Kasumi-1 (cell line): ENCODE measurements at places on chromosomes 16 and 17.

GRCh38 chr17:8016632-8017424, 14.4 kb downstream of the GUCY2D start:
- no peak for DNase-seq

DNA sequence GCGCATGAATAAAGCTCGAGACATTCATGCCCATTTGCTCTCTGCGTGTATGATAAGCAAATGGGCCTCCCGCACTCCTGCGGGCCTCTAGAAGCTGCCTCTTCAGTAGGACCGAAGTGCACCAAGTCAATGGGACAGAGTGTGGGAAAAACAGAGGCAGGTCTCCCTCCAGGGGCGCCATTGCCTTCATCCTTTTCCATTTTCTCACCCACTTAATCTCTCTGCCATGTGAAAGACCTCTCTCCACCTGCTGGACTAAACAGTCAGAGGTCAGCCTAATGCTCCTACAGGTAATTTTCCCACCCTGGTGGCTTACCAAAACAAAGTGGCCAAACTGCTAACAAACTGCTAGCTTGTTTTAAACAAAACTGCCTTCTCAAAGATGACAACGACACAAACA, 210.9 kb downstream of the ZFHX3 start:
- DNase-seq = no peak

GRCh38 chr16:76389126-76389525, 111.9 kb downstream of the CNTNAP4 start:
- DNase-seq = no peak

- no peak for DNase-seq
Observed at GRCh38 chr16:318628-319027, 33.9 kb downstream of the AXIN1 start.

DNA sequence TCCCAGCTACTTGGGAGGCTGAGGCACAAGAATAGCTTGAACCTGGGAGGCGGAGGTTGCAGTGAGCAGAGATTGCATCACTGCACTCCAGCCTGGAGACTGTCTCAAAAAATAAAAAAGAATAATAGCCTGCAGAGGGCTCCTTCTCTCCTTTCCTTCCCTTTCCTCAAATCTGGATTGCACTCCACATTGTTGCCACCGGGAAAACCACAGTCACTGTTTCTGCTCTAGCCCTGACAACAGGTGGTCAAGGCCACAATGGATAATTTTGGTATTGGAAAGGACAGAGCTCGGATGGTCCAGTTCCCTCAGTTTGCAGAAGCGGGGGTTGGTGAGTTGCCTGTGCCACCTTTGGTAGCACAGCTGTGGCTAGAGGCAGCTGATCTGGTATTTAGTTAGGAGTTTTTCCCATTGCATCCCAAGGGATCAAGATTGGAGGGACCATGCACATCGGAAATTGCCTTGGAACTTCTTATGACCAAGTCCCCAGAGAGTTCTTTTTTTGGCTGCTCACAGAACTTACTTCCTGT, 44.7 kb upstream of the PRSS54 start:
- no peak for DNase-seq

DNA sequence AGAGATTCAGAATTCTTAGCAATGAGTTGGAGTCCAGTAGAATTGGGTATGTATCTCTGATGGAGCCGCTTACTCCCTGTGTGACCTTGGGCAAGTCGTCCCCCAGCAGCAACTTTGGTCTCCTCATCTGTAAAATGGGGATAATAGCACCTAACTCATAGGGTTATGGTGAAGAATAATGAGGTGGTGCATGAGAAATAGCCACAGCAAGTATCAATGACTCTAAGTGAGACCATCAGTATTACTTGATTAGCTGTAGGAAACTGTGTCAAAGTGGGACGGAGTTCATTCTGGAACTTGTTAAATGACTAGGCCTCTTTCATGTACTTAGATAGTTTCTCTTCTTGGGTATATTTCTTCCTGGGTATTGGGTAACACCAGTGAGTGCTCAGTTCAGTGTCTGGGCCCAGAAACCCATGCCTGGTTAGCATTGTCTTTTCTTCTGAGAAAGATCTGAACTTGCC, 6.4 kb downstream of the PRKCB start:
- DNase-seq = no peak

DNA sequence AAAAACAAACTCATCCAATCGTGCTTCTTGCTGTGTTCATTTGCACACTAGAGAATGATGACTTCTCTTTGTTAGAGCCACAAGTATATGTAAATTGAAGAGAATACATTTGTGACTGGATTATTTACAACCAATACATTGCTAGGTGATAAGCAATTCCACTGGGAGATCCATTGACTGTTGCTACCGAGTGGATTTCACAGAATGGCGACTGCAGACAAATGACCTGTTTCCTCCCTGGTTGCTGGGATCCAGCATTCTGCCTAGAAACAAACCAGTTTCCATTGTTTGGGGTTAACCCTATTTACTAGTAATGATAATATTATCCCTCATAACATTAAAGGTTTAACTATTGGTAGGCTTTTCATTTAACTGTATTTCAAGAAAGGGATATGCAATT, 36.9 kb upstream of the CPHXL start:
- DNase-seq = no peak

DNA sequence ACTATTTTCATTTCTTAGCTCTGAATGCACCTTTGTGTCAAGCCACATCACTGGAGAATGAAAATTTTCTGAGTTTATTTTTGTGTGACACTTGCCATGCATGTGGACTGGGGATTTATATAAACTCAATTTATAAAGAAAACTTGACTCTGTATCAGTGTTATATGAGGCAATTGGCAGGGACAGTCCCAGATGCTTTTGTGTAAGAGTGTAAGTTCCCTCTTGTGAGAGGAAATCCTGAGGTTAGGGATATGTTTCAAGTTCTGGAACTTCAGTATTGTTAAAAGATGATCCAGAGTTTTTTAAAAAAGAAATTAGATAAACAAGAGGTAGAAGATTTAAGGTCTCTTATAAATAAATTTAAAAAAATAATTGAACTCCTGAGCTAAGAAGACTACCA, 10.9 kb upstream of the CCL8 start:
- DNase-seq = no peak

DNA sequence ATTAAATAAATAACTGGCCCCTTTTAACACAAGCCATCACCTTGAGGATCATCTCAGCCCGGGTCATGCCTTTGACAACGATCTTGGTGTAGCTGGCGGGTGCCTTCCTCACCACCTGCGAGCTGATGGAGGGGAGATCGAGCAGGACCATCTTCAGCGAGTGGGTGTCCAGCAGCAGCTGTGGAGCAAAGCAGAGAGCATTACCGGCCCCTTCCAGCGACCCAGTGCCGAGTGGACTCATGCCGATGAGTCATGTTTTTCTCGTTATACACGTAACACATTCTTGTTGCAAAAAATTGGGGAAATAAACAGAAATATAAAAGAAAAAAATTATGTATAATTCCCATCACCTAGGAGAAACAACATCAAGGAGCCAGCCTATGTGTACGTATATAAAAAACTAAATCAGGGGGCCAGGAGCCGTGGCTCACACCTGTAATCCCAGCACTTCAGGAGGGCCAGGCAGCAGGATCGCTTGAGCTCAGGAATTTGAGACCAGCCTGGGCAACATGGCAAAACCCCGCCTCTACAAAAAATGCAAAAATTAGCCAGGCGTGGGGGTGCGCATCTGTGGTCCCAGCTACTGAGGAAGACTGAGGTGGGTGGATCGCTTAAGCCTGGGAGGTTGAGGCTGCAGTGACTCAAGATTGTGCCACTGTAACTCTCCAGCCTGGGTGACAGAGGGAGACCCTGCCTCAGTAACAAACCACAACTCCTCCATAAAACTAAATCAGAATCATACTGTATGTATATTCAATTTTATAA, 169.1 kb upstream of the RPH3AL start:
- DNase-seq = no peak

- no peak for DNase-seq
Observed at GRCh38 chr17:2402544-2402943, 1.7 kb upstream of the MNT start.

GRCh38 chr17:66466840-66467367, 164.5 kb downstream of the PRKCA start:
- no peak for DNase-seq

DNA sequence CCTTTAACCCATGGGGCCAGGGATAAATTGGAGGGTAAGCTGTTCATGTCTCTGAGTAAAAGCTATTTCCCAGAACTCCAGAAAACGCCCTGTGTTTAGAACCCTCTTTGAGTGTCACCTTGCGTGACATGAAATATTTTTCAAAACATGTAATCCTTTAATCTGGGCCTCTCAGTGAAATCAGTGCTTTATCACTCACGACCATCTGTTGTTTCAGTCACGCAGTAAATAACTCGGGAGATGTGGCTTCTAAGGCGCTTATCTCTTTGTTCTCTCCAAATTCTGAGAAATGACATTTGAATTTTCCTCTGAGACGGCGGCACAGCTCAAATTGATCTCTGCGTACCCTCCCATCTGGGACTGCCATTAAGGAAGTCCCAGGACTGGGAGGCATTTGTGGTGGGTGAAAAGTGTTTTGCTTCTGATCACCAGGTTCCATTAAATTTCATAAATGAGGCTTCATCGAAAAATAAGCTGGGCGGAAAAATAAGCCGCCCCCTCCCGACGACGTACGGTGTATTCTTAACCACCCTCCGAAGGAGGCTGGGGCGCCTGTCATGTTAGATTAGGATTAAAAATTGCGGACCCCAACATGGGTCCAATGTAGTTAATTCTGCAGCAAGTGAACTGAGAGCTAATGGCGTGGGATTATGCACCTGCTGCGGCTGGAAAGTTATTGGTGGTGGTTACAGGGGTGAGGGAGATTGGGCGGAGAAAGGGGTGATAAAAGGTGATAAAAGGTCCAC, 12.7 kb downstream of the WFDC1 start:
- DNase-seq = no peak

DNA sequence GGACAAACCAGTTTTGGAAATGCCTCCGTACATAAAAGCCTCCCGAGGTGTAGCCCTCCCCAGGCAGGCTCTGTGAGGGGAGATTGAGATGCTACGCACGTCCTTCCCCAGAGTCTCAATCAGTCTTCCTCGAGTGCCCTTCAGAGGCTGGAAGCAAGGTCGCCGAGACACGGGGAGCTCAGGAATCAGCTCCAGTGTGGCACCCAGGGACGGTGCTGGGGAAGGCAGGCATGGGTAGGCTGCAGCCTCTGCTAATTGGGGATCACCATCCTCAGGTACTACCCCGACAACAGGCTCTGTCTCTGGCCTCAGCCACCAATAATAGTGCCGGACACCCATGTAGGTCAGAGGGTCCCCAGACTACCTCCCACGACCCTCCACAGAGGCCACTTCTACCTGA, 28.1 kb upstream of the GSG1L start:
- DNase-seq = no peak

DNA sequence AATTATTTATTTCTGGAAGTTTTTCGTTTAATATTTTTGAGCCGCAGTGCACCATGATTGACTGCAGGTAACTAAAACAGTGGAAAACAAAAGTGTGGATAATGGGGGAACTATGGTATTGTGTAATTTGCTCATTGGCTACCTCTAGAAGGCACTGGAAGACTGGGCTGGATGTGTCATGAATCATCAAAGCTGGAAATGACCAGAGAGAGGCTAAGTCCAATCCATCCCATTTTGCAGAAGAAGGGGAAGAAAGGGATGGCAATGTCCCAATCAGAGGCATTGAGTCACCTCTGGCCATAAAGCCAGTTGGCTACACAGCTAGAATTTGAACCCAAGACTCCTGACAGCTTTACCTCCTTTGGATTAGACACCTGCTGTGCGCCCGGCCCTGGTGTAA, 29.3 kb downstream of the GLP2R start:
- no peak for DNase-seq

DNA sequence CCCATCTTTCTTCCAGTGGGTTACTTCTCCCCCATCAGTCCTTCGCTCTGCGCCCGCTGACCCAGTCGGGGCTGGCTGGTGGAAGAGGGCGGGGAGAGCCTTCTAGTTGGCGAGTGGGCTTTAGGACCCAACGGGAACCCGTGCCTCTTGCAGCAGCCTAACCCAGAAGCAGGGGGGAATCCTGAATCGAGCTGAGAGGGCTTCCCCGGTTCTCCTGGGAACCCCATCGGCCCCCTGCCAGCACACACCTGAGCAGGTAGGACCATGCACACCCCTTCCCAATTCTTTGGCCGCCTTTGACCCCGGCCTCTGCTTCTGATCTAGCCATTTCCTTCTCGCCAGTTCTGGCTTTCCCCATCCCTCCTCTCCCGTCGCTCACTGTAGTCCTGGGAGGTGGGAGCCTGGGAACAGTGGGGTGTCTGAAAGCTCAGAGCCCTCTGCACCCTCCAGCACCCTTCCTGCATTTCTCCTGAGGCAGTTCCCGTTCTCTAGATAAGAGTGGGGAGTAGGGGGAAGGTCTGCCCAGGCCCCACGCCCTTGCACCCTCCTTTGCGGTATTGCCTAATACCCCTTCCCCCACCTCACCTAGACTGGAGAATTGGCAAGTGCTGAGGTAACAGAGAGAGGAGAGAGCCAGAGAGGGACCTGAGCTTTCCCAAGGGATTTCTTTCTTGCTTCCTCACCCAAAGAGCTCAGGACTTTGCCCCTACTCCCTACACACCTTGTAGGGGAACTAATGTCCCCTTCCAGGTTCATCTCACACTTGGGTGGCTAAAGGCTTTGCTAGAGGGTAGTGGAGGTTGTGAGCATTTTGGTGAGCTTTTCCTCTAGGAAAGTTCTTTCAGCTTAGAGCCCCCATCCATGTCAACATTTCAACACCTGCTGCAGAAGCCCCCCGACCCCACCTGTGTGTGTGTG, at the start of gene RARA:
Gene RARA, plus strand, starts transcription at position 150 of the 918 bp plus-strand sequence. CDS start 22,039 bp downstream, outside the sequence.
- DNase-seq = no peak

DNA sequence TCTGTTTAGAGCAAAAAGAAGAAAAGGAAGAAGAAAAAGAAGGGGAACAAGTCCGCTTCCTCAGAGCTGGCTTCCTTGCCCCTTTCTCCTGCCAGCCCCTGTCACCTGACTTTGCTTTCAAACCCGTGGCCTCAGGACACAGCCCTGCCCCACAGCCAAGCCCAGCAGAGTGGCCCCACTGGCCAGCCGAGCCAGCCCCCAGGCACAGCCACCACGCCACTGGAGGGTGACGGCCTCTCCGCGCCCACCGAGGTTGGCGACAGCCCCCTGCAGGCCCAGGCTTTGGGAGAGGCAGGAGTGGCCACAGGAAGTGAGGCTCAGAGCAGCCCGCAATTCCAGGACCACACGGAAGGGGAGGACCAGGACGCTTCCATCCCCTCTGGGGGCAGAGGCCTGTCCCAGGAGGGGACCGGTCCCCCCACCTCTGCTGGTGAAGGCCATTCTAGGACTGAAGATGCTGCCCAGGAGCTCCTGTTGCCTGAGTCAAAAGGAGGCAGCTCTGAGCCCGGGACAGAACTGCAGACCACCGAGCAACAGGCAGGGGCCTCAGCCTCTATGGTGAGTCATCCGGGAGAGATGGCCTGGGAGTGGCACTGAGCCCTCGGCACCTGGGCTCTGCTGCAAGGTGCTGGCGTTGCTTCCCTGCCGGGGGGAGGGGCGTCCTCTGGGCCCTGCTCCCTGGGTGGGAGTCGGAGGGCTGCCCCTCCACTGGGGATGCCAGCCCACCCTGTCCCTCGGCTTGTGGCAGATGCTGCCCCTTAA, 27.3 kb downstream of the RNF213 start:
- no peak for DNase-seq
